ENCODE measurements at places on chromosomes 11 and 22.

GRCh38 chr22:48827904-48828555 is 999.6 kb downstream of the BRD1 start:
- no peak for DNase-seq

GRCh38 chr11:89163686-89164085 is 14.0 kb upstream of the TYR start:
- no peak for DNase-seq

- DNase-seq, result no peak
Measured at GRCh38 chr11:2991452-2992233, 486 bp downstream of the NAP1L4 start.

DNA sequence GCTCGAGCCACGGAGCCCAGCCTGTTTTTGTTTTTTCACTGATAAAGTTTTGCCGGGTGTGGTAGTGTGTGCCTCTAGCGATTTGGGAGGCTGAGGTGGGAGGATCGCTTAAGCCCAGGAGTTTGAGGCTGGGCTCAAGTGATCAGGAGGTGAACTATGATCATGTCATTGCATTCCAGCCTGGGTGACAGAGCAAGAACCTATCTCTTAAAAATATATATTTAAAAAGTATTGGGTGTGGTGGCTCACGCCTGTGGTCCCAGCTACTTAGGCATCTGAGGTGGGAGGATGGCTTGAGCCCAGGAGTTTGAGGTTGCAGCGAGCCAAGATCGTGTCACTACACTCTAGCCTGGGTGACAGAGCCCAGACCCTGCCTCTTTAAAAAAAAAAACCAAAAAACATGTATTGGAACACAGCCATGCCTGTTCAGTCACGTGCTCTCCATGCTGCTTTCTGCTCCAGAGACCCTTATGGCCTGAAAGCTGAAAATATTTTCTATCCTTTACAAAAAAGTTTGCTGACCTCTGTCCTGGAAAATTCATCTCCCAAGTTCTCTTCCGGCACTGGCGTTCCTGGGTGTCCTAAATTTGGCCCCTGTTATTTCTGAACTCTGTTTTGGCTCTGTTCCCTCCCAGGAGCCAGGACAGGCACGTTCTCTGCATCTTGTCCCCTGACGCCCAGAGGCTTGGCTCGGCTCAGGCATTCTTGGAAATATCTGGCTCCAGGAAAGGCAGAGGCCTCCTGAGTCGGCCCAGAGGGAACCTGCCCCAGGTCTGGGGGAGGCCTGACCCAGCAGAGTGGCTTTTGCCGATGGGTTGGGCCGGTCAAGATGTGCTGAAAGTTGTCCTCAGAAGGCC is 61.3 kb upstream of the PPP6R3 start:
- DNase-seq, result no peak

GRCh38 chr11:83132191-83132590 is 24.7 kb upstream of the PCF11 start:
- no peak for DNase-seq

DNA sequence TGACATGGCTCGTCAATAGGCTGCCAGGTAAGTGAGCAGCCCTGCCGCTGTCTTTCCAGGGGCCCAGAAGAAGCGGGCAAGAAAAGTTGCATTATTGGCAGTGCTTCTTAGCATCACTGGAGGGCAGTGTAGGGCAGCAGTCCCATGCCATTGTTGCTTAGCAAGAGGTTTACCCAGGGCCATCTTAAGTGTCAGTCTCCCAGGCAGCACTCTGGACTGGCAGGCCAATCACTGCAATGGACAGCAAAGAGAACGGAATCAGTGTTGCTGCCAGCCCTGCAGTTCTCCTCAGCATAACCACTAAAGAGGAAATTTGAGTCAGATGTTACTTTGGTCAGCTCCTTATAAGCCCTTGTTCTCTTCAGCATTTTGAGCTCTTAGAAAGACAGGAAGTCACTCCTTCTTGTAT is 13.4 kb upstream of the GRK2 start:
- DNase-seq, result peak; percentile 44

DNA sequence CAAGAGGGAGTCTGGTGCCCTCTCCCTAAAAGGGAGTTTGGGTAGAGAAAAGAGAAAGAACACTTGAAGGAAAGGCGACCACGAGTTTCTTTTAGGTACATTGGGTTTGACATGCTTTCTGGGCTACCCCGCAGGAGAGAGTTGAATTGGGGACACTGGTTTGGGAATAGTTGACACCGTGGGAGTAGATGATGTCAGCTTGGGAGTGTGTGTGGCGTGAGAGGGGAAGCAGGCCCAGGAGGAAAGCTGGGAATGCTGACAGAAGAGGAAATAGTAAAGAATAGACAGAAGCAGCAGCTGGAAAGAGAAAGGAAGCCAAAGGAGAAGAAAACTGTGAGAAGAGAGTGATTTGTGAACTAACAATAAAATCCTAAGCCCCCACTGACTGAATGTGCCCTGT is 442.9 kb downstream of the DYNC2H1 start:
- DNase-seq, result no peak

DNA sequence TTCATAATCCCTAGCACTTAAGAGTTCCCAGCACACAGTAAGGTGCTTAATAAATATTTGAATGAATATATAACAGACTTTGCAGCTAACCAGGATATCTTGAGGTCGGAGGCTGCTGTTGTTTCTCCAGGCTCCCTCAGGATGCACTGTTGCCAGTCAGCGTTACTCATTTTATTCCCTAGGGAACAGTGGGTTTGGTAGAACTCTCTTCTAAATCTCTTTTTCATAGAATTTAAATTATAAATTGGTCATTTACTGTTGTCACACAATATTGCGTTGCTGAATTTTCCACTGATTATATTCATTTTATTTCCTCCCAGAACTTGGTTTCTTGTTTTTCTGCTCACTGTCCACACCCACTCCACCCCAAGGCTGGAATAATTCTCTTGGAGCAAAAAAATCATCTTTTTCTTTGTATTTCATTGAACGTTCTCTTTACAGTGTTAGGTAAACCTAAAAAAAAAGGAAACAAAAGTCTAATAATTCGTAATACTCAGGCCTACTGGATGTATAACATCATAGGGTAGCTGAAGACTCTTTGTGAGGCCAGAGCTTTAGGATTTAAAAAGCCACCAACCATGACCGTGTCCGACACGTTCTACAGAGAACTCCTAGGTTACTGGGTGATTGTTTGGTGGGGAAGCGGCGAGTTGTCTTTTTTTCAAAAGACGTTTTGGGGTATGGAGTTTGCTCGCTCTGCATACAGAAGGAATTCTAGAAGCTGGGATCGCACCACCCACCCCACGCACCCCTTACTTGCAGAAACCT is 766 bp upstream of the CAPRIN1 start:
- no peak for DNase-seq

DNA sequence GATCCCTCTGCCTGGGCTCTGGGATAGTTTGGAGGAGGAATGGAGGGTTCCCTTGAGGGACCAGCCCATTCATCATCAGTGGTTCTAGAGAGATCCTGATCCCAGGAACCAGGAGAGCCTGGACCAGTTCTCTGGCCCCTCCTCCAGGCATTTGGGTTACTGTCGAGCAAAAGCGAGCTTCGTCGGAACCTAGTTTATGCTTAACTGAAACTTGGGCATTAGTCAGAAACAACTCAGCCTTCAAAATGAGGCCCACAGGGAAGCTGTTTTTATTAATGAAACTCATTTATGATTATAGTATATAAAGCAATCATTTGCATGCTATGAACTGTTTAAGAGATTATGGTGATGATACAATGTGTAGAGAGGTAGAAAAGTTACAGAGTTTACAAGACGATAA is 61.4 kb downstream of the LIF start:
- no peak for DNase-seq

- no peak for DNase-seq
Measured at GRCh38 chr11:834371-835316, 1.9 kb downstream of the CD151 start.

DNA sequence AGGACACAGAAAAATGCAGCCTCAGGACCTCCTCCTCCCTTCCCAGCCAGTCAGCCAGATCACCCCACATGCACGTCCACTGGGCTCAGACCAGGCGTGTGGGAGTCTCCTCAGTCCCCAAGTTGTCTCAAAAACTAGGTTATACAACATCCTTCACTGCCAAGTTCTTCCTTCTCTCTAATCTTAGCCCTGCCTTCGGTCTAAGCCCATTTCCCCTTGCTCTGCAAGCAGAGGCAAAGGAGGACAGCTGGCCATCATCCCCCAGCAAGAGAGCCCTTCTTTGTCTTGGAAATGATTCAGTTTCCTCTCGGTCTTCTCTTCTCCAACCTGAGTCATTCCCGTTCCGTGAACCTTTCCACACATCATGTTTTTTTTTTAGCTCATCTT is 14.0 kb upstream of the NRGN start:
- no peak for DNase-seq

DNA sequence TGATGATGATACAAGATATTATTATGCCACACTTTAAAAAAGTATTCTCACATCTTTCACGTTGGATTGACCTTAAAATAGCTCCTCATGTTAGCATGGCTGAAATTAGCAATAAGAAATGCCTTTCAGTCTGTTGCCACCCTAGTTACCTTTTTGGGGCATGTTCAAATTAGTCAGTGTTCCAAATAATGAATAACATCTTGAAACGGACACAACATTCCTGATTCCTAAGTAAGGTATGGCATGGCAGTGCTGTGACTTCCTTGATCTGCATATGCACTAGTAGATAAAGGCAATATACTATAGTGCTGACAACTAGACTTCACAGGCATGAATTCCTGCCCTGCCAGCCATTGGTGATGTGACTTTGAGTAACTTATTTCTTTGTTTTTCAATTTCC is 914.5 kb downstream of the METTL15 start:
- no peak for DNase-seq

DNA sequence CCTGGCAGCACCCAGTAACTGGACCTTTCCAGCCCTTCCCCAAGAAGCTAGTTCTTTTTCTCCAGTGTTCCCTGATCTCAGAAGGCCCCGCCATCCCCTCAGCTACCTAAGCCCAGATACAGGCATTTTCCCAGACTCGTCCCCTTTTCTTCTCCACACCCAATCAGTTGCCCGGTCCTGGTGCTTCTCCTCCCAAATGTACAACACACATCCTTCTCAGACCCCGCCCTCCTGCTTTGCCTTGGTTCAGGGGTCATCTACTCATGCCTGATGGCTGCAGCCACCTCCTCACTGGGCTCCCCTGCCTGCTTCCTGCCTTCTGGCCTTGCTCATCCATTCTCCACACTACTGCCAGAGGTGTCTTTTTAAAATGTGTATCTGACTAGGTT is 6.5 kb downstream of the TKFC start:
- no peak for DNase-seq

DNA sequence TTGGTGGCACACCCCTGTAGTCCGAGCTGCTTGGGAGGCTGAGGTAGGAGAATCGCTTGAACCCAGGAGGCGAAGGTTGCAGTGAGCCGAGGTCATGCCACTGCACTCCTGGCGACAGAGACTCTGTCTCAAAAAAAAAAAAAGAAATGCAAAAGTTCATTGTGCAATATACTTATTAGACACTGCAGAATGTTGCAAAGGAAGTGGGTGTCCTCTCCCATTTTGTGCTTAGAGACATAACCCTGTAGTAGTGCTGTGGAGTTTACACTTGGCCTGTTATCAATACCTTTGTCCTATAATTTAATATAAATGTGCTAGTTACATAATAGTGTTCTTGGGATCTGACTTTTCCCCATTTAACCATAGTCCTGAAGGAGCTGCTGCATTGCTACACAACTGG is 9.4 kb downstream of the BCL2L13 start:
- no peak for DNase-seq

DNA sequence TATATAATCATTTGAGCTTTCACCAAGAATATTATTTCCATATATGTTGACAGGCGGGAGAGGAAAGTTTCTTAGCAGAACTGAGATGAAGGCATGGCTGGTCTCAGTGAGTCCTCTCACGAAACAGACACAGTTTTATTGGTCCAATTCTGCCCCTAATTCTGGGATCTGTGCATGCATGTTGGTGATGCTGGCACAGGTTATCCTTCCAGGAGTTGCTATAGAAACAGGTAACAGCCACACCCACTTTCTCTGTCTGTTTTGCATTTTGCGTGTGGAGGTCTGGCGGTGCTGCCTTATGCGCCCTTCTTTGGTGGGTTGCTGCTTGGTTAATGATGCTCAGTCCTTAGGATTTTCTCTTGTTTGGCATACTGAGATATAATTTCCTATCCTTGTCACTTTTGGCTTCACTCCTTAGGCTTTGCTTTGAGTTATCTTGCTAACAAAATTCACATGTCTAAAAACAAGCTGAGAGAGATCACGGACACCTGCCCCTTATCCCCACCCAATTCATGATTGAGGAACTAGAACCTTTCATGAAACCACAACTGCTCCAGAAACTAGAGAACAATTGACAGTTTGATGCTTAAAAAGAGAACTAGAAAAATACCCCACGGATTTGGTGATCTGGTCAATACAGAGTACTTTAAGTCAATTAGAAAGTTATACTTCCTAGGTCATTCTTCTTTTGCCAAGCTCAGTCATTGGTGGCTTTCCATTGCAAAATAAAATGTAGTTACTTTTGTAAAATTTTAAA is 189.3 kb downstream of the FAT3 start:
- DNase-seq, result no peak

All from DND-41 (cell line).